ENCODE measurements at places on chromosomes 7 and 10.
A peak's percentile ranks its signal among the peaks of the same experiment; 100 is the strongest.

GRCh38 chr7:5005066-5005465 lies 40.6 kb upstream of the RBAK start:
- no peak for DNase-seq

GRCh38 chr7:50781381-50782293 lies 1.1 kb downstream of the GRB10 start:
- peak; percentile 14 for DNase-seq

DNA sequence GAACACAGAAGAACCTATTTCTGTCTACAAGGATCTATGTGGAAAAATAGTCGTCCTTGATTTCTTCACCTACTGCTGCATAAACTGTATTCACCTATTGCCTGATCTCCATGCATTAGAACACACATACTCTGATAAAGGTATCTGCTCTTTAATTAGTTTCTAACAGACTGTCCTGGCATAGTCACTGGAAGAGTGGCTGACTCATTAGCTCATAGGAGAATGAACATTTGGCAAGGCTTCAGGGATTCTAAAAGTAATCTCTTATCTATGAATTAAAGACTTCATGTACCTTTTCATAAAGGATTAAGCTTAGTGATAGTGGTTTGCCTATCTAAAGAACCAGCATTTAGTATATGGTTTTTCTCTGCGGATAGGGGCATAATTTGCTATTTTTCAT lies 4.1 kb downstream of the NHLRC2 start:
- no peak for DNase-seq

DNA sequence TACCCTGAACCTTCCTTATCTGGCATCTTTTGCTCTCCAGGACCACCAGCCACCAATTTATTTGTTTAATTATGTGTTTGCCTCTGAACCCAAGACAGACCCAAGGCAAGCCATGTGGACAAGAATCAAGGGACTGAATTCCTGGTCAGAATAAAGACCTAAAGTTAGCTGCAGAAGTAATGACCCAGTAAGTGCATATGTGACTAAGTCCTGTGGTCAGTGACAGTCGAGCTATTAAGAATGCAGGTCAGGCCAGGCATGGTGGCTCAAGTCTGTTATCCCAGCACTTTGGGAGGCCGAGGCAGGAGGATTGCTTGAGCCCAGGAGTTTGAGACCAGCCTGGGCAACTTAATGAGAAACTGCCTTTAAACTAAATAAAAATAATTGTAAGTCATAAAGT lies 139.4 kb downstream of the CCDC71L start:
- DNase-seq: no peak
